CD4-positive, alpha-beta T cell treated with Interferon gamma for 1 hour (primary cell): ENCODE measurements at places on chromosomes 2 and 18.

- no peak for DNase-seq
Observed at GRCh38 chr2:167424803-167425755, 536.8 kb downstream of the XIRP2 start.

- DNase-seq = no peak
Observed at GRCh38 chr2:231810905-231811304, 24.7 kb downstream of the COPS7B start.

DNA sequence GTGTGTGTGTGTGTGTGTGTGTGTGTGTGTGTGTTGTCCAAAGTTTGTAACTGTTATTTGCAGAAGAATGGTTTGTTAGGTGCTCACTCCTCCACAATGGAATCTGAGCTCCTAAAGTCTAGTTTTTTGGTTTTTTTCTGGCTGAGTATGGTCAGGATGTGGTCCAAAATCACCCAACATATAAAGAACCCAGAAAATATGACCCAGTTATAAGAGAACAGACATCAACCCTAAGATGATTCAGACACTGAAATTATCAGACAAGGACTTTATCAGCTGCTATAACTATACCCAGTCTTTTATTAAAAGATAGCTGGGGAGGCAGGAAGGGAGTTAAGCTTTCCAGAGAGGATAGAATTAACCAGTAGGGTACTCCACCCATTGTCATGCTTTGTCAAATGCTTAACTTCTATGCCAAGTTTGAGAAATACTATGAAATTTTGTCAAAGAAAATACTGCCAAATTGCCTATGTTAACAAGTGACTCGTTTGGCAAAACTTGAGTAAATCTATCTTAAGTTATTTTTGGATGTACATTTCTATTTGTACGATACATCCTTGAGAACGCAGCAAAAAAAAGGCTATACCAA is 57.5 kb downstream of the TANK start:
- DNase-seq = no peak

DNA sequence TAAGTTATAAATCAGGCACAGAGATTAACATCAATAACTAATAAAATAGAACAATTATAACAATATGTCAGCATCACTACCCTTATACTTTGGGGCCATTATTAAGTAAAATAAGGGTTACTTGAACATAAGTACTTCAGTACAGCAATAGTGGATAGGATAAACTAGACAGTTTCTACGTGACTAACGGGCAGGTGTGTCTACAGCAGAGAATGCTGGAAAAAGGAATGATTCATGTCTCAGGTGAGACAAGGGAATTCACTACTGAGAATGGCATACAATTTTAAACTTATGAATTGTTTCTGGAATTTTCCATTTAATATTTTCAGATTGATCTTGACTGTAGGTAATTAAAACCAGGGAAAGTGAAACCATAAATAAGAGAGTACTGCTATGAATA is 5.5 kb downstream of the WDR75 start:
- DNase-seq = no peak

DNA sequence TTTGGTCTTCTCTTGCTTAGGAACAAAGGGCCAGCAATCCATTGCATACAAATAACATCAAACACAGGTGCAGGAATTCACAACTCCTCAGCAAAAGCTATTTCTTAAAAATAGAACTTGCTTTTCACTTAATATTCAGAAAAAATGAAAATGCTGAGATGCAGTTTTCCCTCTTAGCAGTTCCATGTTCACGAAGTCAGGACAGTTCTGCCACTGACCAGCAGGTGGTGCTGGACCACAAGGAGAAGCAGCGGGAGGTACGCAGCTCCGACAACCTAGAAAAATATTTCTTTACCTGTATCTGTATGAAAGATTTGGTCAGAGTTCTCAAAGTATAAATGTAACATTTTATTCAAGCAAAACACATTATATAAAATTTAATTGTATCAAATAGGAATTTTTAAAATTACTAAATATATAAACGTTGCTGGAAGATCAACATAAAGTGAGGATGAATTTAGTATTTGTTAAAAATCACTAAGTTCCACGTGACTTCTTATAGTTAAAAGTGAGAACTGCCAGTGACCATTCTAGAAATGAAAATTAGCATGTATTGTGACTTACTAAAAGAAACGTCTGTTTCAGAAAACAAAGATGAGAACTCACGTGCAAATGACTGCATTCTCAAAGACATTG is 48.8 kb downstream of the ADNP2 start:
- DNase-seq = peak; percentile 54

- no peak for DNase-seq
Observed at GRCh38 chr2:128638341-128639119, 319.9 kb upstream of the HS6ST1 start.
